ENCODE measurements at places on chromosomes 2 and 18. TPM values are rescaled to one million over a fixed set of nuclear protein-coding genes. Genes with fewer than 3 reads are reported as not detected.

- no peak for DNase-seq
Observed at GRCh38 chr2:46922606-46923005, 7.0 kb upstream of the MCFD2 start.

IL36G gene
- 0.24 TPM for total RNA-seq

DNA sequence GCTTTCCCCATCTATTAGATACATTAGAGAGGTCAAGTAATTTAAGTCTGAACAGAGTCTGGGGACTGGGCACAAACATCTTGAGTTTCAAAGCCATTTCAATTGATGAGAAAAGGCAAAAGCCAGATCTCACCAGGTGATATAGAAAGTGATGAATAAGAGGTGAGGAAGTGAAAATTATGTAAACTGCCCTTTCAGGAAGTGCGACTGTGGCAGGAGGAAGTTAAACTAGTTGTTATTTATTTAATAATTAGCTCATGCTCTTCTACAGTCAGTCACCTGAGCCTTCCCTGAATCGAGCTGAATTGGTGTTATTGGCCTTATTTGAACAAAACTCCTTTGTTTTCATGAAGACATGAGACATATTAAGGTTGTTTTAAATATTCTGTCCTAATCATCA, 115.1 kb downstream of the CDH20 start:
- no peak for DNase-seq

DNA sequence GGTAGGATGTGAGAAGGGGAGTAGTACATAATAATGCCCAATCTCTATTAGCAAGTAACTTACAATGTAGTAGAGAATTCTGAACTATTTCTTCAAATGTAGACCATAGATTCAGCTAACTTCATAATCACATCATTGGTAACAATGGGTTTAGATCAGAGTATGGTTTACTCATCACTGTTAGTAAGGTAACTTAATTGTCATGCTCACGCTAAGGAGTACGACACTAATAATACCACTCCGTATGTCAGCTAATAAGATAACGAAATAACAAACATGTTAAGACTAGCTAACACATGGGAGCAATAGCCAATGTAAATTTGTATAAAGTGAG, 56.4 kb upstream of the CCDC141 start:
- no peak for DNase-seq

GRCh38 chr18:2651981-2652380, 3.5 kb upstream of the SMCHD1 start:
- no peak for DNase-seq

DNA sequence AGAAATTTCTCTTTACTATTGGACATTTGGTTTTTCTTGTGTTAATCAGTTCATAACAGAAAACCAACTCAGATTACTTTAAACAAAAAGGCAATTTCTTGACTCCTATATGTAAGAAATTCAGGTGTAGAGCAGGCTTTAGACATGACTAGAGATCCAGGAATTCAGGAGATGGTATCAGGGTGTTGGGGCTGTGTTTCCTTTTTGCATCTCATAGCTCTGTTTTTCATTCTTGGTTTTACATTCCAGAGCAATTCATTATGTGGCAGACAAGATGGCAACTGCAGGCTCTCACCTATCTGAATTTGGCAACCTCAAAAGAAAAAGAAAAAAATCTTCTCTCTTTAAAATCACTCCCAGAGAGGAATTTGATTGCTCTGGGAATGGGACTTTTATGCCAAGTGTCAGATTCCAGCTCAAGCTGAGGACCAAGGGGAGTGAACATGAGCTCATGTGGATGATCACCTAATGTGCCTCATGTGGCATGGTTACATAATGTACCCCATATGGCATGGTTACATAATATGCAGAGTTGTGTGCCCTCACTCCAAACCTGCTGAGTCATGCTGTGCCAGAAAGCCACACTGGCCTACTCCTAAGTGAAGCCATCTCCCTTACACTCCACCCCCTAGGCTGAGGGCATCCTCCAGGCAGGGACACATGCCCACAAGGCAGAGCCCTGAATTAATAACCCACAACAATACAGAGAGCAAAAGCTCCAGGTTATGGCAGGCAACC, 282.7 kb downstream of the MBD2 start:
- DNase-seq: peak; percentile 10

COLEC11 gene
- not detected for total RNA-seq

- DNase-seq: no peak
Observed at GRCh38 chr2:127067620-127068350, 39.2 kb downstream of the BIN1 start.

DNA sequence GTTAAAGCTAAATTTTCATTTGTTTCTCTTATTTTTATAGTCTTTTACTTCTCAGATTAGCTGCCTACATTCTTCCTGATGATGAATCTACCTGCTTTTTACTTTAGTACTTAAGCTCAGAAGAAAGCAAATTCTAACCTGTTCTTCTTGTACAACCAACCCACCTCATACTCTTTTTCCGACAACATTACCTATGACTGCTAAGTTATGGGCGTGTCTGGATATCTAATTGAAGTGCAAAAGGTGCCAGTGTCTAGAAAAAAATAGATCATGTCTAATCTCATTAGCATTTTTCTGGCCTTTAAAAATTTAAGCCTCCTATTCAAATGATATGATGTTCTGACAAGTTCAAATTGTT, 1.5 kb upstream of the RGPD4 start:
- DNase-seq: no peak

GRCh38 chr2:212811036-212811805, 272.6 kb upstream of the ERBB4 start:
- DNase-seq: peak; percentile 50

DNA sequence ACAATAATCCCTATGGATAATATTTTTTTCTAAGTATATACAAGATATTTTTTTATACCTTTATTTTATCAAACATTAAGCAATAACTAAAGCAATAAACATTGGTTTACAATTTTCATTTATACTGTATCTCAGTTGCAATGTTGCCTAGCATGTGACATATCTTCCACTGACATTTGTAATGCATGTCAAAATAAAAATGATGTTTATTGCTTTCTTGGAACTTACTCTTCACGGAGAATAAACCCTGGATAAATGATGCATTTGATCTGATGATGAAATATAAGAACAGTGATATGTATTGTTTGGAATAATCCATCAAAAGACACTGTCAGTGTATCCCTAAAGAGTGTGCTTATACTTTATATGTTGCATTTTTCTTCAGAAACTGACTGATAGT, 135.7 kb downstream of the SPAG16 start:
- no peak for DNase-seq

BARD1 gene
- 36.4 TPM for total RNA-seq

GRCh38 chr2:217219164-217219520, 359.3 kb upstream of the TNP1 start:
- no peak for DNase-seq

PIK3C3 gene
- 43.0 TPM for total RNA-seq

NGEF gene
- total RNA-seq: 35.4 TPM

DNA sequence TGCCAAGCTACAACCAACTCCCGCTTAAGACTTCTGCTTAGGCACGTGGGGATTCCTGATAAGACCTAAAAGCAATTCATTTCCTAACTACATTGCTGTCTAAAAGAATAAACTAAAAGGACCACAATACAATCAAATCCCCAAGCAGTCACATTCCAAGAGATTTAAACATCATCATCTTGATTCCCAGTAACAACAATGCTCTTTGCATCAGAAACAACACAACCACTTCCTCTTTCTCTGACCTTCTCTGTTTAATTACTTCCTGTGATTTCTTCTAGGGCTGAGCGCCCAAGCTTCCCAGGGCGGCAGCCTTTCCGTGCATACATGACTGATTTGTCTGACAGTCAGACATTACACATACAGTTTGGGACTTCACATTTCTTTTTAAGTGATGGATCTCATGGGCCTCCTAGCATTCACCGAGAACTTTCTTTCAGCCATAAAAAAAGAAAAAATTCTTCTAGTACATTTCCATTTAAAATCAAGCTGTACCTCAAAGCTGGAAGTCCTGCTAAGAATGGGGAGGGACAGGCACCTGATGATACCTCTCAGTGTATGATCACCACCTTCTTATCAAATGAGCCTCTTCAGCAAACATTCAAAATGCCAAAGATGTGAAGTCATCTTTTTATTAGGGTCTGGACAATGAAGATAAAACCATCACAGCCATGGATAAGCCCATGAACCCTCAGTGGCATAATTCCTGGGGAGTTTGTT, 11.5 kb downstream of the SPRED2 start:
- DNase-seq: peak; percentile 61

DNA sequence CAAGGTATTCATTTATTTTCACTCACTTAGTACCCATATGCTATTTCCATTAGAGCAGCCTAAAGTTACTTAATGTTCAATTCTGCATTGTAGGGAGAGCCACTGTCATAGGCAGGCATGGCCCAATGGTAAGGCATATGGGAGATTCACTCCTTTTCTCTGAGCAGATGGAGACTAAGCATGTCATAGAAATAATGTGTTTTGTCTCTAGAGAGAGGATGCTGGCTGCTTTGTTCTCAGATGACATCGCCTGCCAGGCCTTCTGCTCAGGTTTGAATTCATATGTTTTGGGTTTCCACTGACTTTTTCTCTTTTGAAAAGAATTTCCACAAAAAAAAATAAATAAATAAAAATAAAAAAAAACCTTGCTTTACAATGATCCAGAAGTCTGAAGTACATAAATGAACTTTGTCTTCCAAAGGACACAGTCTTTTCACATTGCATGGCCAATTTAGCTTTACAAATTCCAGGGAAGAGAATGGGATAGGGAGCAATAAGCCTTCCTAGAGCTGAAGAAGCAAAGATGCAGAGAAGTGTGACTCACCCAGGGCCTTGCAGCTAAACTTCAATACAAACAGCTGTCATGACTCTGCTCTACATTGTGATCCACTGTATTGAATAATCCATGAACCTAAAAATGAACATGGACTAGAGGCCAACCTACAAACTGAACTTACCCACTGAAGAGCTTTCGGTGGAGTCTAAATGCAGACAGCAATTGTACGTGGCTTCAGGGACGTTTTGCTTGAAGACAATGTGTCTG, 422.5 kb downstream of the CMPK2 start:
- peak; percentile 4 for DNase-seq

DNA sequence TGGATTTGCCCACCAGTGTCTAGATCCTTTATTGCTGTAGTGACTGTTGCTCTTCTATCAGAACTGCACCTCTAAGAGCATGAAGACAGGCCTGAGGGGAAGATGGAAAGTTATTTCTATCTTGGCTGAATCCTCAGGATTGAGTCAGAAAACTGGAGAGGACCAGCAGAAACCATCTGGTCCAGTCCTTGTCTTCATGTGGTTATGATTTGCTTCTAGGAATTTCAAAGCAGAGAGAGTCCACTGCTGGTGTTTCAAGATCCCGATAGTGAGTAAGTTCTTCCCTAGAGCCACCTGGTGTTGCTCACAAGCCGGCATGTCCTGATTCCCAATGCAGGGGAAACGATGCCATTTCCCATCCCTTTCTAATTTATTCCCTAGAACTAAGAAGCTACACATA, 84.2 kb downstream of the NCKAP5 start:
- peak; percentile 62 for DNase-seq

DNA sequence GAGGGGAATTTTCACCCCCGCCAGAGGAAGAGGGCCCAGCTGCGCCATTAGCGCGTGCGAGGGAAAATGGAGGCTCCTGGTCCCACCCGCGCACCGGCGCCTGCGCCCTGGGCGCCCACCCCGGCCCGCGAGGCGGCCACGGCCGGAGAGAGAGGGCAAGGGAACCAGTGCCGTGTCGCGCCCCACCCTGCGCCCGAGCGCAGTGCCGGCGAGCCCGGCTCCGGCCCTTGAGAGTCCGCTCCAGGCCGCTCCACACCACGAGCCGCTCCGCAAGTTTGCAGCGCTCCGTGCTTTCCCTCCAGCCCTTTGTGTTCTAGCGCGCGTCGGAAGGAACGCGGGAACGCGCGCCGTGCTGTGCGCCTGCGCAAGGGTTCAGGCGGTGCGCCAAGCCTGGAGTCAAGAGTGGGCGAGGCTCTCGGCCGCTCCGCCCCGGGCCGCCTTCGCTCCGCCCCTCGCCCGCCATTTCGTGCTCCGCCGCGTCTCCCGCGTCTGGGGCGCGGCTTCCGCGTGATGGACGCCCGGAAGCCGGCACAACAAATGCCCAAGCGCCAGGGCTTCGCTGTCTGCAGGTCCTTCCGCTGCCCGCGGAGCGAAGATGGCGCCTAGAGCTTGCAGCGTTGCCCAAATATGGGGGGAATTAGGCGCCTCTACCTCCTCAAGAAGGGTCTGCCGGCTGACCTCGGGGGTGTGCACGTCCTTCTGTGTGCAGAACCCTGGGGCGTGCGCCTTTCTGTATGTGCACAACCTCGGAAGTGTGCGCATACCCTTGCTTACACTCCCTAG, 46.1 kb upstream of the PTMA start:
- peak; percentile 91 for DNase-seq

C2orf78 gene
- not detected for total RNA-seq

- peak; percentile 3 for DNase-seq
Observed at GRCh38 chr2:118750959-118751565, 96.4 kb downstream of the EN1 start.

DNA sequence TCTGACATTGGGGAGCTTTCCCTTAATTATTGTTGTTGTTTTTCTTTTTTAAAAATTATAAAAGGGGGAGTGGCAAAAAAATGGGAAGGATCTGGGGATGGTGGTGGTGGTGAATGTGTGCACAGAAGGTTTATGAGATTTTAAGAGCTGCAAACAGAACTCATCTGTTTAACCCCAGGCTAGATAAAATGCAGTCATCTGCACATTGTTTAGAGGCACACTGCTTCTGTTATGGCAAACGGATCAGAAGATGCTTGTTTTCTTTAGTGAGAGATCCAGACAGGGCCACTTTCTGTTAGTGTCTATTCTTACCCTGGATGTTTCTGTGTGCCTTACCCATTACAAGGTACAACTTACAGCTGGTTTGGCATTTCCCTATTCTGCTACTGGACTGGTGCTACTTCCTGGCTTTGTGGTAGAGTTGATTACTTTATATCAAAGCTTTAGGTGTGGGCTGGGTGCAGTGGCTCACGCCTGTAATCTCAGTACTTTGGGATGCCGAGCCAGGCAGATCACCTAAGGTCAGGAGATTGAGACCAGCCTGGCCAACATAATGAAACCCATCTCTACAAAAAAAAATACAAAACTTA, 68.2 kb upstream of the NRP2 start:
- DNase-seq: peak; percentile 13

DNA sequence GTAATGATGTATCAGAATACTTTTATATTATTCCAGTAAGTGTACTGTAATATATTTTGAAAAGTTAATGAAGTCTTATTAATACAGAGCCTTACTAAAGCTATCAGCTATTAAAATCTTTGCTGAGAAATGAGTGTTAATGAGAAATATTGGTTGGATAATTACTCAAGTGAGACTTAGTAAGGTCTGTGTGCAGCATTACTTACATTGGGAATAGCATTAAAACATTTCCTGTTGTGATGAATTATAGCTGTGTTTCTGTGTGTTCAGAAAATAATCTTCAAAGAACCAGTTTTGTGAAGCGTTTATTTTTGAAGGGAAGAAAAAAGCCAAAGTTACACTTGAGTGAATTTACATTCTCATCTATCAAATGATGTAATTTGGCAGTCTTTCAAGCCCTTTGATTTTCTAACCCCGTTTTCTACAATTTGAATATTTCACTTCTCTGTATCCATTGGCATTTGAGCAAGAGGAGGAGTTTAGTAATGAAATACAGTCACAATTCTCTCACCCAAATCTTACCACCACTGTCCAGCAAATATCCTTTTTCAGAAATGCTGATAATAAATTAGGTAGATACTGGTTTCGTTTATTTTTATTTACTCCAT, 123.5 kb upstream of the BOD1L2 start:
- DNase-seq: no peak

Data from RPMI7951 (cell line).